ENCODE measurements at places on chromosomes 11 and 22. TPM values are rescaled to one million over a fixed set of nuclear protein-coding genes. Genes with fewer than 3 reads are reported as not detected.

The ZP1 gene
- total RNA-seq, result not detected

The NXPE2 gene
- 0.22 TPM for total RNA-seq

The TCN2 gene
- 14.1 TPM for total RNA-seq

The SLC1A2 gene
- 8.4 TPM for total RNA-seq

The FGF3 gene
- total RNA-seq, result not detected

The EIF3L gene
- 379 TPM for total RNA-seq

The LIF gene
- 0.16 TPM for total RNA-seq

The USH1C gene
- total RNA-seq, result not detected

The OR8G5 gene
- total RNA-seq, result not detected

The GRK2 gene
- 53.8 TPM for total RNA-seq

The MAPK8IP2 gene
- 0.33 TPM for total RNA-seq

The GUCY1A2 gene
- 10.2 TPM for total RNA-seq

The CCDC87 gene
- 0.41 TPM for total RNA-seq

The IGLL1 gene
- not detected for total RNA-seq

The GLYAT gene
- total RNA-seq, result not detected

The PANX3 gene
- not detected for total RNA-seq

The TRIM68 gene
- total RNA-seq, result 10.6 TPM

The OR52I1 gene
- not detected for total RNA-seq

The IRAG1 gene
- 5.1 TPM for total RNA-seq

The SYCE3 gene
- not detected for total RNA-seq

Data from left ventricle myocardium inferior (tissue), 1 donor.